ENCODE measurements at places on chromosomes 11 and 22. TPM values are rescaled to one million over a fixed set of nuclear protein-coding genes. Genes with fewer than 3 reads are reported as not detected.

Gene KRTAP5-9
- total RNA-seq = not detected

Gene TIMP3
- total RNA-seq = 2.0 TPM

Gene SERPIND1
- total RNA-seq = not detected

Gene CDCA5
- 71.6 TPM for total RNA-seq

Gene ATG2A
- total RNA-seq = 23.4 TPM

Gene RBM14
- 69.4 TPM for total RNA-seq

Gene LARGE1
- 4.4 TPM for total RNA-seq

Gene OR8D4
- not detected for total RNA-seq

Gene FOLR1
- total RNA-seq = not detected

Gene OTOG
- not detected for total RNA-seq

Gene LDHAL6A
- not detected for total RNA-seq

Gene APOBEC3B
- 30.2 TPM for total RNA-seq

Gene FLRT1
- not detected for total RNA-seq

Gene SERPING1
- 1.7 TPM for total RNA-seq

Gene GUCY1A2
- total RNA-seq = 0.07 TPM
